ENCODE measurements at places on chromosomes 2 and 18.

DNA sequence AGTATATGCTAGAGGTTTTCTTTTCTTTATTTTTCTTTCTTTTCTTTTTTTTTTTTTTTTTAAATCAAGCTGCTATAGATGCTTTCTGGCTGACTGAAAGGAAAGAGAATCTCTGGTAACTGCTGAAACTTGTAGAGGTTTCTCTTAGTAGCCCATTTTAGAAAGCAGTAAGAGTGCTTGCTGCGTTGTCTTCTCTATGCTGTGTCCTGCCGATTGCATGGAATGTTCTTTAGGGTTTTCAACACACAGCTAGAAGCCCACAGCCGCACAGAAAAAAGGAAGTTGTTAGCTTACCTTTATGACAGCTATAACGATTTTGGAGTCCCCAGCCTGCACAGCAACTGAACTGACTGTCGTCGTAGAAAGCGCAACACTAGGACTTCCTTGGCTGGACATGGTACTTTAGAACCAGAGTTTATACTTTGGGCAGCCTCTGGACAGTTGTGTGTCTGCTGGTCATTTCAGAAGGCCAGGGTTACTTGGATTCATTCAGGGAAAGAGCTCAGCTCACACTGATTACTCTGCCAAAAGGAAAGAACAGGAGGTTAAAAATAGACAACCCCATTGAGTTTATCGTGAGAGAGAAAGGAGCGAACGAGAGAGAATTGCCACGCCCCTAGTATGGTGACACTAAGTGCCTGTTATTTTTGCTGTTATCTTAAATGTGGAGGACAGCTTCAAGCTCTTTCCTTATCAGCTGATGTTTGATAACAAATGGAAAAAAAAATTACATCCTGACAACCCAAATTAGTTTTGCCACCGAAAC, at the start of gene CCDC141:
Gene CCDC141, minus strand, starts transcription at position 592 of the 766 bp plus-strand sequence. Its CDS starts 196 bp downstream, at position 396.
- no peak for DNase-seq

DNA sequence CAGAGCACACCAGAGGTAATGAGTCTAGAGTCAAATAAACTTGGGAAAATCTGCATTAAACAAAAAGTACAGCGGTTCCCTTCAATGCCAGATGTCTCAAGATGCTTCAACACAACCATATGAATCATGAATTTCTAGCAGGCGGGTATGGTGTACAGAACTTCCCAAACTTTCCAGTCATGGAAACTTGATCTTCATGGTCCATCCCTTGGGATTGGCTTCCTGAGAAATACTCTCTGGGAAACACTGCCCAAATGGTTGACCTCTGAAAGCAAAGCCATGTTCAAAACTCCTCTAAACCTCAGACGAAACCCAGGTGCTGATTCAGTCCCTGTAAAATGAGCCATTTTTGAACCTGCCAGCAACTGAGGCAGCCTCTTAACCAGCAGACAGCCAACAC, 16.4 kb upstream of the TMEM247 start:
- DNase-seq, result no peak

DNA sequence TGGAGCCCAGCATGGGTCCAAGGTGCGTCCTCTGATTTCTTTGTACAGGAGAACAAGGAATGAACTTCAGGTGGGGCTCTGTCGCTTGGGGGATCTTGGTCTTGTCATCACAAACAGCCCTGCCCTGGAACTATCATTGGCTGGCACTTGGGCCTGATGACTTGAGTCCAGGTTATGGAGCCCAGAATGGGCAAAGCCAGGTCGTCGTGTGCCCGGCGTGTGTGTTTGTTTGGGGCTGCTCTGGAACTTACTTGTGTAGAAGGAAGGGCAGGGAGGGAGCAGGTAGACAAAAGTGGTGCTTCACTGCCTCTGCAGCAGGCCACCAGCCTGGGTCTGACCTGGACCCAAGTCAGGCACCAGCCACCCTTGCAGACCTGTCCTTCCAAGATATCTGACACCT, 306.3 kb upstream of the HS6ST1 start:
- no peak for DNase-seq

DNA sequence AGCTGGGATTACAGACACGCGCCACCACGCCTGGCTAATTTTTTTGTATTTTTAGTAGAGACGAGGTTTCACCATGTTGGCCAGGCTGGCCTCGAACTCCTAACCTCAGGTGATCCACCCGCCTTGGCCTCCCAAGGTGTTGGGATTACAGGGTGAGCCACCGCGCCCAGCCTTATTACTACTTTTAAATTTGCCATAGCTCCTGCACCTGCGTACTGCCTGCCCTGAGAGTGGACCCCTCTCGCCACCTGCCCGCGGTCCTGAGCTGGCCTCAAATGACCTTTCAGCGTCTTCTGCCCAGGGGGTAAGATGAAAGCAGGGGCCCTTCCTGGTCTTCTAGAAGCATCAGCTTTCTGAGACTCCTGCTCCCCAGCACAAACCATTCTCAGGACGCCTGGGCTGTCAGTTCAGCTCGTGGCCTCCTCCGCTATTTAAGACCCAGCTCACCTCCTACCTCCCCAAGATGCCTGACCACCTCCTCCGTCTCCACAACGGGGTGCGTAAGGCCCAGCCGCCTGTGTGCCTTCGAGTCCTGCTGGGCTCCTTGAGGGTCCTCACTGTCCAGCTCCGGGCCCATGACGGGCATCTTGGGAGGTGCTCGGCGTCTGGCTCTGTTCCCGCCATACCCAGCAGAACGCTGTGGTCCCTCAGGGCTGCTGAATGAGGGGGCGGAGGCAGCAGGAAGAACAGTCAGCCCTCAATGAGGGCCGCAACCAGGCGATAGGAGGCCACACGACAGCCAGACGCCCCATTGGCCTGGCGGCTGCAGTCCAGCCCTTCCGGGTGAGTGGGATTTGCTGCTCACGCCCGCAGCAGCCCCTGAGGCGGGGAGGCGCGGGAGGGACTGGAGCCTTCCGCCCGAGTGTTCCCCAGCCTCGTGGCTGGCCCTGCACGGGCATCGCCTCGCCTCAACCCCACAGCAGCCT, 266.6 kb downstream of the TFCP2L1 start:
- no peak for DNase-seq

DNA sequence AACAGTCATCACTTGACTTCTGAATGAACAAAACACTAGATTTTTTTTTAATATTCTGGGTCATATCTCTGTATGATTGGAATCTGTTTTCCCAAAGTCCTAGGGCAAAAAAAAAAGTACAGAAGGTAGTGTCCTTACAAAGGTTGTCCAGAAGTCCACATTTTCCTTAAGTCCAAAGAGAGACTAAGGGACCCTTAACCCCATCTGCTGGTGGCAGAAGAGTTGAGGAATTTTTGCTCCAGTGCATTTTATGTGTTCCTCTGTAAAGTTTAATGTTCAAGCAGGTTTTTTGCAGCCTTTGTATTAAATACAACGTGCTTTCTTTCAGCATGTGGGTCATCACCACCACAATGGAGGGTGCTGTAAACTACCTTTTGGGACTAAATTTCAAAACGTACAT, 215.9 kb downstream of the SP3 start:
- DNase-seq, result no peak

- peak; percentile 27 for DNase-seq
These were observed 65.8 kb downstream of the SUMO1 start for GRCh38 chr2:202172439-202173211.

DNA sequence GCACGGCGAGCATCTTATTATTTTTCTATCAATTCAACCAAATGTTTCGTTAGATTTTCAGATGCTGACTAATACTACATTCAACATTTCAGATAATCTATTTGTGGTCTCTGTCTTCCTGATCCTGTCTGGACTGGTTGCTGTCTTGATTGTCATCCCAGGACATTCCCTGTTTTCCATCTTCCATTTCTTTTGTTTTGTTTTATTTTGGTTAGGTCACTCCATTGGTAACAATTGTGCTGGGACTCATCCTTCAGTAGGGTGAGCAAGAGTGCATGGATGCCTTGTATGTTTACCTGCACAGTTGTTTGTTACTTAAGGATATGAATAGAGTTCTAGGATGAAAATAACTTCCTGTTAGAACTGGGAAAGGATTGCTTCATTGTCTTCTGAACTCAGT, 55.9 kb upstream of the ACYP2 start:
- no peak for DNase-seq

DNA sequence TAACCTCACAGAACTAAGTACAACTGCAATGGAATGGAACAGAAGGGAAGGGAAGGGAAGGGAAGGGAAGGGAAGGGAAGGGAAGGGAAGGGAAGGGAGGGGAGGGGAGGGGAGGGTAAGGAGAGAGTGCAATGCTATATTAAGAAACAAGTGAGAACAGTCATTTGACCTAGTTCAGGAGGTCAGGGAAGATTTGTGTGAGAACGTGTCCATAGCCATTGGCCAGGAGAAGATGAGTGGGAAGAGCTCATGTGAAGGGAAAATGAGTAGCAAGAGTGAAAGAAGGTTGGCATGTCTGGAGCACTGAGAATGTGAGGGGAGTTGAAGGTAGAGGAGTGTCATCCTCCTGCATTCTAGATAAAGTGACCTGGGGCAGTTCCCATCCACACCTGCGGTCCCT, 481.6 kb downstream of the IRS1 start:
- DNase-seq, result no peak

GRCh38 chr18:61891894-61892293, 913 bp downstream of the RNF152 start:
- DNase-seq, result no peak

GRCh38 chr2:96116879-96117533, 635 bp upstream of the ADRA2B start:
- DNase-seq, result peak; percentile 56

All from stimulated activated CD4-positive, alpha-beta T cell treated with anti-CD3 and anti-CD28 coated beads, Interleukin-15, amount 100 ng/mL, for 48 hours (primary cell).